T1000 (cell line): ENCODE measurements at places on chromosomes 12 and 14.

DNA sequence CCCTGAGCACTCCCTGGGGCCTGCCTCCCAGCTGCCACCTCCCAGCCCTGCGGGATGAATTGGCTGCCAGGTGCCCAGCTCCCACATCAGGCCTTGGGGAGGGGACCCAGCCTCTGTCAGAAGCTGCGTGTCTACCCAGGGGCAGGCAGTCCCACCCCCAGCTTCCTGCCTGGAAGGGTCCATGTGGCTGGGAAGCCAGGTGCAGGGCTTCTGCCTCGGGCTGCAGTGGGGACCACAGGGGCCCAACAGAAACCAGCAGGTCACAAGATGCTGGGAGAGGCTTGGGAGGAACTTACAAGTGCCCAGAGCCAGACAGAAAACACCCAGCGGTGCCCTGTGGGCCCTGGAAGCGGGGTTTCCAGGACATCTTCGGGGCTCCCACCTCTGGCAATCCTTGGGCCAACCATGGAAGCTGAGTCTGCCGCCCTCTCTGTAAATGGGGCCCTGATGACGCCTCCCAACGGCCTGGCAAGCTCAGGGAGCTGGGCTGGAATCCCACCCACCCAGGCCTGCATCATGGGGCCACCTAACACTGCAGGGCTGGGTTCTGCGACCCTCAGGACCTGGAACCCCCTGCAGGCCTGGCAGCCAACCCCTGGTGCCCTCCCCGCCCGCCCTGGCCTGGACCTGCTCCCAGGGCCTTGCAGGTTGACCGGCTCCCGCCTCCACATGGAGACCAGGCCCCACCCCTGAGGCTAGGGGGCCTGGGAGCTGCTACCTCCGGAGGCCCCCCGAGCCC lies 36.6 kb downstream of the CCNK start:
- no peak for DNase-seq

GRCh38 chr12:51621156-51621922 lies 30.3 kb downstream of the SCN8A start:
- no peak for DNase-seq

DNA sequence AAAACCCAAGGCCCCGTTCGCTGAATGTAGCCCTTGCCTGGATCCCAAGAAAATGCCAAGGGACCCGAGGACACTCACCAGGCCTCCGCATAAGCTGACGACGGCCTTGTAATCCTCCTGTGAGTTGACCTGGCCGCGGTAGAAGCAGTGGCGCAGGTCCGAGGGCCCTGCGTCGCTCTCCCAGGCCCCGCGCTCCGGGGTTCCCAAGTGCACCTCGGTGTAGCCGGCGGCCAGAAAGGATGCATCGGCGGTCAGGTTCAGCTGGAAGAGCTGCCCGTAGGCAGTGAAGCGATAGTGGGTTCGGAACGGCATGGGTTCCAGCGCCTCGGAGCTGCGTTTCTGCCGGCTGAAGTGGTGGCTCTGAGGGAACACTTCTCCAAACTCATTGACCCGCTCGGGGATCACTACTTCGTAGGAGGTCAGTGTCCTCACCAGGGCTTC lies 1.2 kb downstream of the ADAMTS20 start:
- DNase-seq = no peak

DNA sequence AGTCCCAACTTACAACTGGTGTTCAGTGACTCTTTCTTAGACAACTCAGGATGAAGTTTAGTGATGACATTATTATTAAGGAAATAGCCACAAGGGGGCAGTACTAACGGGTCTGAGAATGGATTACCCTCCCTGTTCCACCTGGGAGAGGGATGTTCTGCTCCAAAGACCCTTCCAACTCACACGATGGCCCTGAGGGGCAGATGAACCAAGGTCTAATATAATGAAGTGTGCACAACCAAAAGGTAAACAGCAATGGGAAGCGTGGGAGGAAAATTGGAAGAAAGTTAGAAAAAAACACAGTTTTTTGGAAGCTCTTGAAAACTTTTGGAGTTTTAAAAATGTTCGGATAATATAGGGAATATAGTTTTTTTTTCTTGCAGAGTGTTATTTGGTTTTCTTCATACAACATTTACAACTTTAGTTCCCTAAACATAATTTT lies 24.0 kb downstream of the FGF6 start:
- DNase-seq = no peak

DNA sequence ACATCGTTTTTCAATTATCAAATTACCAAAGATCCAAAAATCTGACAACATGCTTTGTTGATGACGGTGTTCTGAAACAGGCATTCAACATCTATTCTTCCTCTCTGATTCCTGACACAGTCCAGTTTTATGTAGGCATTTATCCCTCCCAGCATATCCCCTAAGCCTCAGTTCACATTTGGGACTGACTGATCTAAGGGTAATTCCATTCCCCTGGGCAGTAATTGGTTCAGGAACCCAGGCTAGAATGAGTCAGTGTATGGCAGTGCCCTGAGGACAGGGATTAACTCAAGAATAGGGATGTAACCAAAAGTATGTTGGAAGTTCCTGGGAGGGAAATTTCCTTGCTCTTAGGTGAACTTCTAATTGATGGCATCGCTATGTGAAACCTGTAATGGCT lies 10.3 kb upstream of the PCNX1 start:
- DNase-seq = no peak

DNA sequence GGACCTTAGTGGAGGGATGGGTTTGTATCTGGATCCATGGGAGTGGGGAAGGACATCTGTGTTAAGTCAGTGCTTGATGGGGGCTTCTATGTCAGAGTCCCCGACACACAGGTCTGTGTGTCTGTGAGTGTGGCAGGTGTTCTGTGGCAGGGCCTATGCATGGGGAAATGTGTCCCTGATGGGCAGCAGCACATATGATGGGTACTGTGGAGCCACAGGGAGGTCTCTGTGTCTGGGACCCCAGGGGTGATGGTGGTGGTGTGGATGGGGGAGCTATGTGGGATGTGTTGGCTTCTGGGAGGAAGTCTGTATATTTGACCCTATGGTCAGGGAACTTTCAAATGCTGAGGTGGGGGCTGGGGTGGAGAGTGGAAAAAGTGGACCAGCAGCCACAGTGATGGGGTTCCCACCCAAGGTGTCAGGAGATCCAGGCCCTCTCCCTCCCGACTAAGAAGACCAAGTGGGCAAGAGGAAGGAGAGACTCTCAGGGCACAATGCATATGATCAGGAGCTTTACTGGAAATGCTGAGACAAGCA lies 16.5 kb downstream of the KRT7 start:
- no peak for DNase-seq

DNA sequence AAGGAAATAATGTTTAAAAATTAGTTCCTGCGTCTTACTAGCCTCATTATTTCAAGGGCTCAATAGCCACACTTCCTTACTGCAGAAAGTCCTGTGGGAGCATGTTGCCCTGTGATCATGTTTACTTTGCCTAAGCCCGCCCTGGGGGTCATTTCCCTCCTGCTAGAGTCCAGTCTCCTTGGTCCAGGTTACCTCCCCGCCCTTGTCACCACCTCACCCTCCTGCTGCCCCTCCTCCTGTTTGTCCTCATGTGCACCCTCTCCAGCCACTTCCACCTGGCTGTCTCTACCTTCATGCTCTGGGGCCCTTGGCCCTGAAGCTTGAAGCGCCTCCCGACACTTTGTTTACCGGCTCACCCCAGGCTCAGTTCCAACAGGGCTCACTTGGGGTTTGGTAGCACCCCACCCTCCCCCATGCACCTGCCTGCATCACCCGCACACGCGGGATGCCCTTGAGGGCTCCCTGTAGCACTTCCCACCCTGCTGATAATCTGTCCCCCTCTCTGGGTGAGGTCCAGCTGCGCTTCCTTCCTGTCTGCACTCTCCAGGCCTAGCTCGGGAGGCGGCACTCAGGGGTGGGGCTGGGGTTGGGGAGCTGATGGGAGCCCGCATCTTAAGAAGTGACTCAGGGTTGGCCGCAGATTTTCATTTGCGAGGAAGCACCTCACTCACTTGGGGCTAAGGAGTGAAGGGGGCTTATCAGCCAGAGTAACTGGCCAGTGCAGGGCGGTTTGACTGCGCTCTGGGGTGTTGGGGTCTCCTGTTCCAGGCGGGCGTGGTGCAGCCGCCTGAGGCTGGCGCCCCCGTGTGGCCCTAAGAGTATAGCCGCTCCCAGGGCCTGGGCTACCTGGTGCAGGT lies 40.1 kb downstream of the SMIM41 start:
- no peak for DNase-seq
